Ovary (tissue), 10 donors: ENCODE measurements at places on chromosomes 2 and 18. TPM values are rescaled to one million over a fixed set of nuclear protein-coding genes. Genes with fewer than 3 reads are reported as not detected.

The PLGLB2 gene
- total RNA-seq = 2.6 TPM

The TCF23 gene
- total RNA-seq = 8.6 TPM

The REG1B gene
- total RNA-seq = 1.7 TPM

The IL1RL1 gene
- total RNA-seq = not detected

The ZSWIM2 gene
- not detected for total RNA-seq

The KCNS3 gene
- total RNA-seq = 1.2 TPM

The PDE1A gene
- total RNA-seq = 2.9 TPM

The NPHP1 gene
- total RNA-seq = 6.1 TPM

The MEX3C gene
- 33.0 TPM for total RNA-seq

The LOXHD1 gene
- 0.72 TPM for total RNA-seq

The CYS1 gene
- total RNA-seq = 13.0 TPM

The CKAP2L gene
- 1.4 TPM for total RNA-seq

The COLEC12 gene
- 4.9 TPM for total RNA-seq

The AGXT gene
- not detected for total RNA-seq

The ZNF519 gene
- total RNA-seq = 12.2 TPM

The HOXD10 gene
- 2.1 TPM for total RNA-seq

The MATN3 gene
- total RNA-seq = 0.73 TPM

The RTP5 gene
- total RNA-seq = not detected

The EPG5 gene
- 21.2 TPM for total RNA-seq

The OBSL1 gene
- total RNA-seq = 230 TPM

The MYO3B gene
- 0.15 TPM for total RNA-seq

The LYG2 gene
- total RNA-seq = not detected
